ENCODE measurements at places on chromosomes 3 and 15.

DNA sequence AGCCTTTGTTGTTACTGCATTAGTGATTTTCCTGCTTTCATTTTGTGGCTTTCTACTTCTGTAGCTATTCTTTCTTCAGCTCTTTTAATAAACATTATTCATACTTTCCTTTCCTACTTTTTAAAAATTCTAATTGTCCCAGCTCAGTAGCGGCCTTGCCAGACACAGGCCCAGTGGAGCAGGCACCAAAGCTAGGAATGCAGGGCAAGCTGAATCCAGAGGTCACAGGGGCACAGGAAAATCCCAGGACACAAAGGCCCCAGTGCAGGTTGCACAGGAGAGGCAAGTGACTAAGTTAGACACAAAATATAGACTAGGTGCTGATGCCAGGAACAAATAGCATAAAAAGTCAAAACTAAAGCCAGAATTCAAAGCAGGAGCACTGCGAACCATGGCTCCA is 49.0 kb upstream of the CCDC80 start:
- no peak for DNase-seq

- DNase-seq: no peak
Measured at GRCh38 chr15:66923438-66923881, 141.9 kb upstream of the SMAD3 start.

GRCh38 chr3:196124608-196125007 is 42.7 kb upstream of the TFRC start:
- no peak for DNase-seq

DNA sequence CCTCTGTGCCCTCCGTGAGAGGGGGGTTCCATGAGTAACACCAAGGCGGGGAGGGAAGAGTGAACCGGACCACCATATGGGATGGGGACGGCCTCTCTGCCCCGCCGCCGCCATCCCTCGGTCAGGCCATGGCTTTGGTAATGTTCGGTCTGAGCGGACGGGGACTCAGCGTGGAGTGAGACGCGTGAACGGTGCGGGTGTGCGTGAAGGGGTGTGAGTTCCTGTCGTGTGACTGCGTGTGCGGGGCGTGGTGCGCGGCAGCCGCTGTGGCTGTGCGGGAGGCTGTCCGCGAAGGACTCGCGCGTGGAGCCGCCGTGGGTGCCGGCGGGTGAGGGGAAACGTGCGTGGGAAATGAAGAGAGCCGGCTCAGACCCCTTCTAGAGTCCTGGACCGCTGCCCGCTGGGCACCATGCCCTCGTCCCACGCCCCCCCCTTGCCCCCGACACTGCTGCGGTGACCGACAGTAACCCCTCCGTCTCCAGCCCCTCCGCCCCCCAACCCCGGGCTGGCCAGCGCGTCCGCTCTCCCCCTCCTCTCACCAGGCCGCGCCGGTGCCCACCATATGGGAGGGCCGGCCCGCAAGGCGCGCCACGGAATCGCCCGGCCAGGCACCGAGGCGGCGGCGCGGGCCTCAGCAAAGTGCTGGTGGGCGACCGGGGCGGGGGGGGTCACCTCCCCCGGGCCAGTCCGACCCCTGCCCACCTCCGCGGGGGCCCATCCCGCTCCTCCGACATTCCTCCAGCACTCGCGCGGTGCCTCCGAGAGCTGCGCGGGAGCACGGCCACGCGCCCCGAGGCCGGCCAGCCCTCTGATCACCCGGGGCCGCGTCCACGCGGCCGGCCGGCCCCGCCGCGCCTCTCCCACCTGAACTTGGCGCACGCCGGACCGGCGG is 589 bp downstream of the KLF15 start:
- DNase-seq: no peak

GRCh38 chr3:42829083-42829627 is 19.9 kb downstream of the ACKR2 start:
- DNase-seq: no peak

DNA sequence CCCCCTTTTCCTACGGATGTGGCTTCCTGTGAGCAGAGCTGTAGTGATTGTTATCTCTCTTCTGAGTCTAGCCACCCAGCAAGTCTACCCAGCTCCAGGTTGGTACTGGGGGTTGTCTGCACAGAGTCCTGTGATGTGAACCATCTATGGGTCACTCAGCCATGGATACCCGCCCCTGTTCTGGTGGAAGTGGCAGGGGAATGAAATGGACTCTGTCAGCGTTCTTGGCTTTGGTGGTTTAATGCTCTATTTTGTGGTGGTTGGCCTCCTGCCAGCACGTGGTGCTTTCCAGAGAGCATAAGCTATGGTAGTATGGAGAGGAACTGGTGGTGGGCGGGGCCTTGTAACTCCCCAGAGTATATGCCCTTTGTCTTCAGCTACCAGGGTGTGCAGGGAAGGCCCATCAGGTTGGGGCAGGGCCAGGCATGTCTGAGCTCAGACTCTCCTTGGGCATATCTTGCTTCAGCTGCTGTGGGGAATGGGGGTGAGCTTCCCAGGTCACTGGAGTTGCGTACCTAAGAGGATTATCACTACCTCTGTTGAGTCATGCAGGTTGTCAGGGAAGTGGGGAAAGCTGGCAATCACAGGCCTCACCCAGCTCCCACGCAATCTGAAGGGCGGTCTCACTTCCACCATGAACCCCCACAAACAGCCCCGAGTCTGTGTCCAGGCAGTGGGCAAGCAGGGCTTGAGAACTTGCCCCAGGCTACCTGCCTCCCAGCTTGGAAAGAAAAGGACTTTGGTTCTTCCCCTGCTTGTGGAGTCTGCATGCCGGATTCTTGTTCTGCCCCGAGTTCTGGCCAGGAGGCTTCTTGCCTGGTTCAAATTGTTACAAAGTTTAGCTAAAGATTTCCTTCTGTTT is 9.0 kb upstream of the ADGRG7 start:
- DNase-seq: no peak

DNA sequence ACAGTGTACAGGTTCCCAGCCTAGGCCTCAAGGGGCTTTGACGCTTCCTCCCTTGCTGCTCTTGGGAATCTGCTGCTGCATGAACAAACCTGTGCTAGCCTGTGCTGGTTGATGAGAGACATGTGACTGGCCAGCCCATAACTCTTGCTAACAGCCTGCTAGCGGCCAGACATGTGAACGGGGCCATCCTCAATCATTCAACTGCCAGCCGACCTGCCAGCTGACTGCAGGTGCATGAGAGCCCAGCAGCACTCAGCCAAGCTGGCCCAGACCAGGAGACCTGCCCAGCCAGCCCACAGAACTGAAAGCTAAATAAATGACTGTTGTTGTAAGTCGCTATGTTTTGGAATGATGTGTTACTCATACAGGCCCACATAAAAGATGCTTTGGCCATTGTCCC is 82.4 kb upstream of the DLG1 start:
- DNase-seq: no peak

- no peak for DNase-seq
Measured at GRCh38 chr3:10229576-10229975, 18.7 kb upstream of the TATDN2 start.
